ENCODE measurements at places on chromosomes 11 and 22.

DNA sequence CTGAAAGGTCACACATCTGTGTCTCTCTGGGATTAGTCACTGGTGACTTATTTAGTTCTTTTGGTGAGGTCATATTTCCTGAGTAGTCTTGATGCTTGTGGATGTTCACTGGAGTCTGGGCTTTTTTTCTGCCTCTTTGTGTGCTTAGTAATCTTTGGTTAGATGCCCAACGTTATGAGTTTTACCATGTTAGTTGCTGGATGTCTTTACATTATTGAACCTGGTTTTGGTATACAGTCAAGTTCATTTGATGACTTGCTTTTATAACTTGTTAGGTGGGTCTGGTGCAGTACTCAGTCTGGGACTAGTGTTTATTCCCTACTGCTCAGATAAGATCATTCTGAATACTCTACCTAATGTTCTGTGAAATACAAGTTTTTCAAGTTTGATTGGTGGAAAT is 26.2 kb upstream of the SLC37A2 start:
- H3K36me3 ChIP-seq = peaks cover 10% of the 10 kb centered on the region
- no peak overlapping the region for H3K27ac ChIP-seq
- no peak overlapping the region for H3K4me3 ChIP-seq
- H3K4me1 ChIP-seq = no peaks in the 10 kb centered on the region
- H3K27me3 ChIP-seq = no peaks in the 10 kb centered on the region
- DNase-seq = no peak

- peak overlapping the region; percentile 29 for H3K4me3 ChIP-seq
- DNase-seq = no peak
- H3K27ac ChIP-seq = no peak overlapping the region
- H3K36me3 ChIP-seq = no peaks in the 10 kb centered on the region
- peaks cover 23% of the 10 kb centered on the region for H3K27me3 ChIP-seq
Measured at GRCh38 chr11:69992943-69993694, 85.0 kb upstream of the ANO1 start.

DNA sequence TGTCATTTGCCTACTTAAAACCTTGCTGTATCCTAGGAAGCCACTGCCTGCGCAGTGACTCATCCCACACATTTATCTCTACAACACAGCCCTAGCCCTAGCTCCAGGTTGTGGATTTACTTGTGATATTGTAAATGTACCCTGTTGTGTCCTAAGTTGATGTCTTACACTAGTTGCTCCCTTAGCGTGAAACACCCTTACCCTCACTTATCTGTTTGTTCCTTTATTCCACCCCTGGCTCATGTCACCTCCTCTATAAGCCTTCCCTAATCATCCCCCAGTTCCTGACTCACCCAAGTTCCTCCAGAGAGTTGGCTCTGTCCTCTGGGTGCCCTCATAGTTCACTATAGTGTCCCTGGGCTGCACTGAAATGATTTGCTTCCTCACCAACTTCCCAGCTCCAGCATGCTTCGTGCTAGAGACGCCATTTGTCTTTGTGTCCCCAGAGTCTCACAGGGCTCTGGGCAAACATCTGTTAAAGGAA is 431.8 kb upstream of the FAT3 start:
- H3K27me3 ChIP-seq = no peaks in the 10 kb centered on the region
- no peak for DNase-seq
- no peak overlapping the region for H3K27ac ChIP-seq
- no peak overlapping the region for H3K4me3 ChIP-seq
- H3K36me3 ChIP-seq = no peaks in the 10 kb centered on the region

- no peaks in the 10 kb centered on the region for H3K27me3 ChIP-seq
- DNase-seq = no peak
- H3K4me1 ChIP-seq = no peaks in the 10 kb centered on the region
Measured at GRCh38 chr22:48478529-48479265, 1349.0 kb downstream of the BRD1 start.

DNA sequence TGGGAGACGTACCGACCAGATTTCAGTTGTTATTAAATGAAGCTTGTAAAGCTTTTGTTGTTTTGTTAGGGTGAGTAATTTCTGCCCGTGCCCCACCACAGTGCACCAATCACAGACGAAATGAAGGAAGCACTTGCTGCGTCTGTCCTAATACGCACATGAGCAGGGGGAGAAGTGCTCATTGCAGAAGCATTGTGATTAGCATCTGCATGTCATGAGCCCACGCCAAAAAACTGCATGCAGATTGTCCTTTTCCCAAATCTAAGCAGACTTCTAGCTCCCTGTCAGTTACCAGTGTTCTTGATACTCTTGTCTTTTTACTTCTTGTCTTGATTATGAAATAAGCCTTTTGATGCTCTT is 15.5 kb downstream of the RBX1 start:
- H3K4me3 ChIP-seq = no peak overlapping the region
- H3K4me1 ChIP-seq = no peaks in the 10 kb centered on the region
- H3K27me3 ChIP-seq = no peaks in the 10 kb centered on the region
- no peak overlapping the region for H3K27ac ChIP-seq

GRCh38 chr11:124071623-124071948 is 30.5 kb upstream of the OR10G7 start:
- H3K27me3 ChIP-seq = no peaks in the 10 kb centered on the region
- H3K27ac ChIP-seq = no peak overlapping the region
- no peak overlapping the region for H3K4me3 ChIP-seq
- no peaks in the 10 kb centered on the region for H3K36me3 ChIP-seq
- no peak for DNase-seq
- no peaks in the 10 kb centered on the region for H3K4me1 ChIP-seq

- no peak overlapping the region for H3K4me3 ChIP-seq
- peaks cover 44% of the 10 kb centered on the region for H3K27me3 ChIP-seq
- no peak for DNase-seq
Measured at GRCh38 chr11:116586392-116586791, 186.4 kb downstream of the BUD13 start.
